ENCODE measurements at places on chromosomes 7 and 10.

GRCh38 chr7:70098133-70098561 lies 499.9 kb downstream of the AUTS2 start:
- no peak for DNase-seq

GRCh38 chr10:77195101-77195500 lies 442.5 kb downstream of the KCNMA1 start:
- DNase-seq: peak; percentile 94

DNA sequence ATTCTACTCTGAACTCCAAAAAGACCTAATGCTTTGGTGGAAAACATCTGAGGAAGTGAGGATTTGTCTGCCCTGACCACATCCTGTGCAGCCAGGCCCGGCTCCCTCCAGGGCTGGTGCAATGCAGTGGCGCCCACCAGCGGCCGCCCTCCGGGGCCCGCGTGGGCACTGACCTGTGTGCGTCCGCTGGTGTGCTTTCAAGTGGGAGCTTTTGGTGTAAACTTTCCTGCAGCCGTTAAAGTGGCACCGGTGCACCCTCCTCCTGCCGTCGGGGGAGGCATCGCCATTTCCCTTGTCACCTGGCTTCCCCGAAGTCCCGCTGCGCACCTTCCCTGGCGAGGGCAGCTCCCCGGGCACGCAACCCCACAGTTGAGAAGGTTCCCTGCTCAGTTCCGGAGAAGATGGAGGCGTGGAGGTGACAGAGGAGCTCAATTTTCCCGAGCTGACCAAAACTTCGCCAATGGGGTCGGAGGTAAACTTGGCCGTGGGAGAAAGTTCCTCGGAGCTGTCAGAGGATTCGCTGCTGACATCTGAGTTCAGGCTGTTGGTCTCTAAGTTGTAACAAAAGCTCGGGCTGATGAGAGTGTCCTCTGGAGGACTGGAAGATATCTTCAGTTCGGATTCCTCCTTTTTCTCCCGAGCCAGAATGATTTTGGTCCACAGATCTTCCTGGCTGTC lies 3.4 kb downstream of the KLF6 start:
- DNase-seq: peak; percentile 74

- DNase-seq: no peak
Measured at GRCh38 chr7:84617265-84618030, 422.9 kb upstream of the SEMA3A start.

- no peak for DNase-seq
Measured at GRCh38 chr7:145557805-145558204, 558.8 kb upstream of the CNTNAP2 start.

- no peak for DNase-seq
Measured at GRCh38 chr10:79382491-79382941, 35.2 kb downstream of the PPIF start.

DNA sequence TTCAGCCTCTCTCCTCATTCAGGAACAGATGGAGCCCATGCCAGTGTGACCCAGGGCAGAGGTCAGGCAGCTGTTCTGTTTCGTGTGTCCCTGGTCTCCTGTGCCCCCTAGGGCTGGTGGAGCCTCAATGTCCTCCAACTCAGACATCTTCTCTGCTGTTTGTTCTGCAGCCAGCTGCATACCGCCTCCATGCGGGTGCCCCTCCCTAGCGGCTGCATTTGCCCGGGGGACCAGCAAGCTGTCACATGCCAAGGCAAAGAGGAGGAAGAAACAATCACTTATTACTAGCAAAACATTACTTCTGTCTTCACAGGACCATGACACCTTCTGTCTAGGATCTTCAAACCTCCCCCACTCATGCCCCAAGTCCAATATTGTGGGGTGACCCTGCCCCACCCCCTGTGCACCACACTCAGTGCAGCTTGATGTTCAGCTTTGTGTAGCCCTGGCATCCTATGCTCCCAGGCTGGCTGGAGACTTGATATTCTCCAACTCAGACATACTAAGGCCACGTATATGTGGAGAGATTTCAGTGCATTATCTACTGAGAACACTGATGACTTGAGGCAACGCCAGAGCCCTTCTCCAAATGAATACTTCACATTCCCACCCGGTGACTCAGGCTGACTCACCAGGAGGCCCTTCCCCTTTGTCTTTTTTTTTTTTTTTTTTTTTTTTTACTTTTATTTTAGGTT lies 188.9 kb downstream of the SKIDA1 start:
- peak; percentile 98 for DNase-seq

DNA sequence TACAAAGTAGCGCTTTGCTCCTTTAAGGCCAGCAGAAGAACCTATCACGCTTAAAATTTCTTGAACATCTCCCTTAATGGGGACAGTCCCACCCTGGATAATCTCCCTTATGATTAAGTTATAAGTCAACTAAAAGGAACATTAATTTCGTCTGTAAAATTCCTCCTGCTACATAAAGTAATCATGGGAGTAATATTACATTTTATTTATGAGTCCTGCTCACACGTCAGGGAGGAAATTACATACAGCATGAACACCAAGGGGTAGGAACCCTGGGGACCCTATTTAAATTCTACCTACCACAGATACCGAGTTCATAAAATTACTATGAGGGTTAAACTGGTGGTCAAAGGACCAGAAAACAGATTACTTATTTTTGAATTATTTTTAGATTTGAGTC lies 926.6 kb upstream of the MBL2 start:
- DNase-seq: no peak

GRCh38 chr7:94654783-94655125 lies 1.2 kb downstream of the SGCE start:
- DNase-seq: no peak

DNA sequence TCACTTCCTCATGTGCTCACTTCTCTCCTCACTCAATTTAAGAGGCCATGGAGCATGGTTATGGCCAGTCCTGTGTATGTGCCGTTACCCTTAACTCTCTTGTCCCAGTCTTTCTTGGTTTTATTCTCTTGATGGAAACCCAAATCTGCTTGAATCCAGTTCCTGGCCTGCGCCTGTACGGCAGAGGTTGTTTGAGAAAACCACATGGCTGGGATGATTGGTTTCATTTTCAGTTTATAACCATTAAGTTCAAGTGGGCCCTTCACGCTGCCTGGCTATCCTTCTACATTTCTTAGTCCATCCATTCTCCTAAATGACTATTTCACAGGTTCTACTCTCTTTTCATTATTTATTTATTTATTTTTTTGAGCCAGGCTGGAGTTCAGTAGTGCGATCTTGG lies 1.6 kb upstream of the ZNF239 start:
- no peak for DNase-seq

DNA sequence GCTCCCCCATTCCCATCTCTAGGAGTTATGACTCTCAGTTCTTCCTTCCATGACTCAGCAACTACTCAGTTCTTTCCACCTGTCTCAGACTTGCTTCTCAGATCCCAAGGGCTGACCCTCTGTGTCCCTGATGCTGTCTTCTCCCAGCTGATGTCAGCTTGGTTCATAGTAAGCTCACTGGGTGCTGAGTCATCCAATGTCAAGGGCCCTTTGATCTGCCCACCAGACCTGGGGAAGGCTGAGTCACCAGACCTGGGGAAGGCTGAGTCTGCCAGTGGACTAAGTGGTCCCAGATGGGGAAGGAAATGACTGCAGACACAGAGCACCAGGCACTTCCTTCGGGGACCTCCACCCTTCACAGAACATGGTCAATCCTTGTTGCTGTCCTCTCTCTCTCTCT lies 76.1 kb upstream of the ZEB1 start:
- DNase-seq: peak; percentile 93

DNA sequence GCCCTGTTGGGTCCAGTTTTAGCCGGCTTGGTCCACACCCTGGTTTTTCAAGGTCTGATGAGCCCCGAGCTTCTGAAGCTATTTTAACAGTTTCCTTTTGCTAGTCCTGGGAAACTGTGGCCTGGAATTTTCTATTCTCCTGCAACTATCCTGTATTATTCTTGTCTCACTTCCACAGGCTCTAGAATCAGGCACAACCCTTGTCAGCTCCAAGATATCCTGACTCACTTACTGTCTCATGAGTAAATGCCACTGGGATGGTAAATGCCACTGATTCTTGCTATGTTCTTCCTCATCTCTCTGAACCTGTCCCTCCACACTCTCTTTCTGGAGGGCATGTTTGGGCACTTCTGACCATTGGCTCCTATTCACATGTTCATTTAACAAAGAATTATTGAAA lies 611.5 kb upstream of the IGFBP3 start:
- peak; percentile 79 for DNase-seq

- no peak for DNase-seq
Measured at GRCh38 chr7:108244110-108244509, 113.9 kb upstream of the LAMB4 start.

DNA sequence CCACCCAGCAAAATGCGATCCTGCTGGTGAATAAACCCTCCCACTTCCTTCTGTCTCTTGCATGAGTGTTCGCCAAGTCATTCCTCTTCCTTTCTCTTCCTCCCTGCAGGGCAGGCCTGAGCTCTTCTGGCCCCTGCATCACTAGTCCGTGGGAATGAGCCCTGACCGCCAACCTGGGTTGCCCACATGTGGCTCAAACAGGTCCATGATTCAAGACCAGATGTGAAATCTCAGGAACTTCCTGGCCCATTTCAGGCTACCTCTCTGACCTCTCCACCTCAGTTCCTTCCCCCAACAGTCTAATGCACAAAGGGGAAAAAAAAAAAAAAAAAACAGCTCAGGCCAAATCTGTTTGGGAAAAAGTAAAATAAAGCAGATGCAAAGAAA lies 5.4 kb upstream of the YWHAG start:
- DNase-seq: peak; percentile 62

- DNase-seq: no peak
Measured at GRCh38 chr7:29237489-29237888, 42.9 kb downstream of the CHN2 start.

GRCh38 chr7:122123746-122124145 lies 20.3 kb downstream of the AASS start:
- peak; percentile 40 for DNase-seq

GRCh38 chr7:85734823-85735222 lies 548.0 kb upstream of the SEMA3D start:
- DNase-seq: no peak

GRCh38 chr7:48755061-48755555 lies 169.2 kb upstream of the CDC14C start:
- DNase-seq: peak; percentile 1

- DNase-seq: no peak
Measured at GRCh38 chr10:24701447-24701846, 22.2 kb downstream of the ARHGAP21 start.

DNA sequence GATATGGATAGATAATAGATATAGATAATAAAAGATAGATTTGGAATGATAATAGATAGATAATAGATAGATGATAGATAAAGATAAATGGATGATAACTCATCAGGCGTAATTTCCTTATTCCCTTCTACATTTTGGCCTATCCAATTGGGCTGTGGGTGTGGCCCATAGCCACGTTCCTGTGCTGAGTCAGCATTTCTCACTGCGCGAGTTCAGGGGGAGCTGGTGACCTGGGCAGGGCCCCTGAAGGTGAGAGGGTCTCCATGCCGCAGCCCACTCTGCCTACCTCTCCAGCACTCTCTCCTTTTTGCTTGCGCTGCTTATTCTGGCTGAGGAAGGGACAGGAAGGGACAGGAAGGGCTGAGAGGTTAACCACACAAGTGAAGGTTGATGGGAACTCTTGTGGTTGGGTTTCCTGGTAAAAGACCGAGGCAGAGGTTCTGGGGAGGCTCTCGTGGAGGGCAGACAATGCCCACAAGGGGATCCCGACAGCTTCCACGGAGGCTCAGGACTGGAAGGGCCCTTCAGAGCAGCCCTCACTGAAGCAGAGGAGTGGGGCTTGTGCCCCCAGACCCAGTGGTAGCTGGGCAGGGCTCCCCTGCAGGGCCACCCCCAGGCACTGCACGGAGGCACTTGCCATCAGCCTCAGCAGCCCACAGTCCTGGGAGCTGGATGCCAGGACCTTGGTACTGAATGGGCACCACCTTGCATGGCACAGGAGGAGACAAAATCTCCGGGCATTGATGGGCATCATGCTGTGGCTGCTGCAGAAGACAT lies 247.3 kb upstream of the PITRM1 start:
- DNase-seq: no peak

- peak; percentile 32 for DNase-seq
Measured at GRCh38 chr10:89279421-89279869, 22.4 kb upstream of the IFIT2 start.

DNA sequence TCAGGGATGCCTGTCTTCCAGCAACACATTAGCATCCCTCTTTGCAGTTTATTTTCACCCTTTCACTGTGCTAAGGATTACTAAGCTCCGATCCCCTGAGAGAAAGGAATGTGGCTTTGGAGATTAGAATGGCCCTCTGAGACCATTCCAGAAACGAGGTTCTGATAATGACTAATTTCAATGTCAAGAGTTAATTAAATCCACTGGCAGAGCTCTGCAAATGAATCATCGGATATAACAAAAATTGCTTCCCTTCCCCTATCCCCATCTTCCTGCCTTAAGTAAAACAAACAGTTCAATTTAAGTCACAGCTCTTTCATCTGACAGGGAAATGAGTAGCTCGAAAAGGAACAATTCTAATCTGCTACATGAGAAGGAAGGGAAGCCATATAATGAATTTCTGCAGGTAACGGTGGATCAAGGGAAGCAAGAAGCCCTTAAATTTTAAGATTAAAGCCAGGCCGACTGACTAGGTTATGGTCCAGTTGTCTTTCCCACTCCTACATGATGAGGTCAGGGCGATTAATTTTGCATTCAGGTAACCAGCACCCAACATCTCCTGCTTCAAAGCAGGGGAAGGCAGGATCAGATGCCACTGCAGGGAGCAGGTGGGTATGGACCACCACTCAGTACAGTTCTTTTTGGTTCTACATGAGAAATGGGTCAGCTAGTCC lies 50.5 kb downstream of the MALSU1 start:
- DNase-seq: peak; percentile 91

- DNase-seq: no peak
Measured at GRCh38 chr7:158419238-158419785, 168.3 kb downstream of the PTPRN2 start.

DNA sequence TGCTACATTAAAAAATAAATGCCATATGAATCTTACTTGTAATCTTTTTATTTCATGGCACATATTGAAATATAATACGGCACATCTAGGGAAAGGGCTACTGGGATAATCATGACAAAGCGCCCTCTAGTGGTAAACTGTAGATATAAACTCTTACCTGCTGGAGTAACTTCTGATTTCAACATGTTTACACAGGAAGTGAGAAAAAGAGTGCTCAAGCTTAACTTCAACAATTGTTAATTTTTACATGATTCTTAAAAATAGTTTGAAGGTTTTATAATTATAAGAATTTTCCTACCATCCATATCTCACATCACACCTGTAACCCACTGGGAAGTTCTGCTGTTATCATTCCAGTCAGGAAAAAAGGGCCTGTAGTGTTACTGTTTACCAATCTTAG lies 2.0 kb upstream of the HEPACAM2 start:
- peak; percentile 61 for DNase-seq

GRCh38 chr10:2980116-2980515 lies 87.2 kb upstream of the PFKP start:
- DNase-seq: peak; percentile 91

- DNase-seq: no peak
Measured at GRCh38 chr7:158272509-158273137, 315.0 kb downstream of the PTPRN2 start.
